ENCODE measurements at places on chromosomes 16 and 17. TPM values are rescaled to one million over a fixed set of nuclear protein-coding genes. Genes with fewer than 3 reads are reported as not detected.

BAHCC1 gene
- 0.18 TPM for total RNA-seq

MATCAP1 gene
- total RNA-seq: 63.9 TPM

TMC6 gene
- 463 TPM for total RNA-seq

CACNA1G gene
- not detected for total RNA-seq

PRAC1 gene
- not detected for total RNA-seq

TNFRSF12A gene
- total RNA-seq: 7.5 TPM

All from activated CD4-positive, alpha-beta memory T cell treated with anti-CD3 and anti-CD28 coated beads, Interleukin-2, amount 10 ng/mL, durations not matched to agents 7 days and 5 days (primary cell).